Activated CD8-positive, alpha-beta memory T cell treated with anti-CD3 and anti-CD28 coated beads, Interleukin-2, amount 10 ng/mL, durations not matched to agents 7 days and 5 days (primary cell): ENCODE measurements at places on chromosomes 4 and X. TPM values are rescaled to one million over a fixed set of nuclear protein-coding genes. Genes with fewer than 3 reads are reported as not detected.

- H3K27me3 ChIP-seq: peaks cover 8% of the 10 kb centered on the region
- H3K36me3 ChIP-seq: no peaks in the 10 kb centered on the region
- no peak overlapping the region for H3K4me3 ChIP-seq
- DNase-seq: no peak
Measured at GRCh38 chr4:119746951-119747350, 118.3 kb upstream of the PDE5A start.

The KDR gene
- not detected for total RNA-seq

GRCh38 chrX:79375340-79375739 lies 8.2 kb upstream of the ITM2A start:
- H3K27ac ChIP-seq: no peak overlapping the region
- no peaks in the 10 kb centered on the region for H3K27me3 ChIP-seq
- DNase-seq: no peak
- H3K4me3 ChIP-seq: no peak overlapping the region
- H3K36me3 ChIP-seq: peaks cover 11% of the 10 kb centered on the region
- peaks cover 11% of the 10 kb centered on the region for H3K4me1 ChIP-seq

The PAGE2 gene
- total RNA-seq: not detected

DNA sequence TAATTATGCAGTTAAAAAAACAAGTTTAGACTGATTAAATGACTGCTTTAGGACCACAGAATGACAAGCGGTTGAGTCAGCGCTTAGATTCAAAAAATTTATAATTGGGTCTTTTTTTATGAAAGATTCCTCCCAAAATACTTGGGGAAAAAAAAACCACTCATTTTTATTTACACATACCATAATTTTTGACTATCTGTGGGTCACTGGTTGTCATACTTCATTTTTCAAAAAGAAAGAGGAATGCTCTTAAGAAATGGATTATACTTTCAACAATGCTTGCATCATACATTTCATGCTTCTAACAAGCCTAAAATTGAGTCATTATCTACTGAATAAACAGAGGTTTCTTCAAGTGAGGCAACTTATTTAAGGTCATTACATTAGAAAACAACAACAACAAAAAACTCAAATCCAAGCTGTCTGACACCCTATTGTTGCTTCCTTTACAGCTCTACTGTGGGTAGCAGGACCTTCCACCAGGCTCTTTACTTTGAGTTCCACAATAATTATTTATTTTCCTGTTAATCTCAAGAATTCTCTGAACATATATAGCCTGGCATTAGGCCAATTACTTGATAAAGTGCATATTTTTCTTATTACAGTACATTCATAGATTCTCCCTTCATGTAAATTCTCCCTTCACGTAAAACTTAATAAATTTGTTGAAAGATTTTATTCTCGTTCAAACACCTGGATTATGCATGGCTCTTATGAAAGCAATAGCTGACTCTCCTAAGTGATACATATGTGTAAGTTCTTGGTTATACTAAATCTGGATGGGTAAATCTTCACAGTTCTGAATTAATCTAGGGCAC lies 445.5 kb downstream of the PCDH10 start:
- H3K4me3 ChIP-seq: no peak overlapping the region
- H3K36me3 ChIP-seq: no peaks in the 10 kb centered on the region
- no peaks in the 10 kb centered on the region for H3K27me3 ChIP-seq
- H3K4me1 ChIP-seq: no peaks in the 10 kb centered on the region

GRCh38 chr4:145045180-145045579 lies 52.8 kb downstream of the ANAPC10 start:
- H3K4me3 ChIP-seq: no peak overlapping the region
- H3K27ac ChIP-seq: no peak overlapping the region
- DNase-seq: no peak
- H3K36me3 ChIP-seq: peaks cover 11% of the 10 kb centered on the region
- no peaks in the 10 kb centered on the region for H3K4me1 ChIP-seq

GRCh38 chr4:128635141-128635954 lies 174.2 kb upstream of the JADE1 start:
- H3K36me3 ChIP-seq: no peaks in the 10 kb centered on the region
- H3K4me1 ChIP-seq: no peaks in the 10 kb centered on the region
- no peak for DNase-seq
- no peak overlapping the region for H3K27ac ChIP-seq

DNA sequence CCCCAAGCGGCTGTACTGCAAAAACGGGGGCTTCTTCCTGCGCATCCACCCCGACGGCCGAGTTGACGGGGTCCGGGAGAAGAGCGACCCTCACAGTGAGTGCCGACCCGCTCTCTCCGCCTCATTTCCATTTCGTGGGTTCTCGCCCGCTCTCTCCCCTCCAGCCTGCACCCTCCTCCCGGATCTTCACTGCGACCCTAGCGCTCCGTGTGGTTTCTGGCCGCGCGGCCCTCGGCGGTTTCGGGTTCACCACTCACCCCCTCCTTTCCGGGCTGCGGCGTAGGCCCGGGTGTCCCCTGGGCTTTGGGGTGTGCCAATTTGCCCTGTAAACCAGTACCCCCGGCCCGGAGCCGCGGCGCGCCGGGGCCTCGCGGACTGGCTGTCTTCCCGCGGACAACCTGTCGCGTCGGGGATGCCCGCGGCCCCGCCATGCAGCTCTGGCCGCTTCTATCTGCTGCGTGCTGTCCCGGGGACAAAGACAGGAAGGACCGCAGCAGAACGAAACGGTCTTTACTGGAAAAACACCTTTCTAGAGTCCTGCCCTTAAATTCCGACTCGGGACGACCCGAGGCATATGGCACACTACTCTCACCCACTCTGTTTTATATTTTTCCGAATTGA lies 737 bp downstream of the FGF2 start:
- DNase-seq: peak; percentile 50
- peaks cover 3% of the 10 kb centered on the region for H3K36me3 ChIP-seq
- peaks cover 77% of the 10 kb centered on the region for H3K27me3 ChIP-seq
- H3K4me3 ChIP-seq: peak overlapping the region; percentile 75

DNA sequence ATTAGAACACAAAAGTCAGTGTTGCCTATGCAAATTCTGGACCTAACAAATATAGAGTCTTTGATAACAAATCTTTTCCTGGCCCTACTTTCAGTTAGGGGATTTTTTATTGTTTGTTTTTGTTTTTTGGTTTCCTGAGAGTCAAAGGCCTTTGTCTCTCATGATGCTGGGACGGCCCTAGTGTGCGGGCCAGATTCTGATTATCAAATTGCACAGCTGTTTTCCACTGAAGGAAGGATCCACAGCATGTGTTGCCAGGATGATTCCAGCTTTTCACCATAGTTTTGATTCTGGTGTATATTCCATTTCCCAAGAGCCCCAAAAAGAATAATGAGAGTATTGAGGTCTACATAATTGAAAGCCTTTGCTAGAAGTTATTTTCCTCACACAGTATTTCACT lies 248.2 kb downstream of the CAMK2D start:
- no peak overlapping the region for H3K4me3 ChIP-seq
- H3K36me3 ChIP-seq: peaks cover 54% of the 10 kb centered on the region
- DNase-seq: no peak
- no peaks in the 10 kb centered on the region for H3K27me3 ChIP-seq
- no peaks in the 10 kb centered on the region for H3K4me1 ChIP-seq

DNA sequence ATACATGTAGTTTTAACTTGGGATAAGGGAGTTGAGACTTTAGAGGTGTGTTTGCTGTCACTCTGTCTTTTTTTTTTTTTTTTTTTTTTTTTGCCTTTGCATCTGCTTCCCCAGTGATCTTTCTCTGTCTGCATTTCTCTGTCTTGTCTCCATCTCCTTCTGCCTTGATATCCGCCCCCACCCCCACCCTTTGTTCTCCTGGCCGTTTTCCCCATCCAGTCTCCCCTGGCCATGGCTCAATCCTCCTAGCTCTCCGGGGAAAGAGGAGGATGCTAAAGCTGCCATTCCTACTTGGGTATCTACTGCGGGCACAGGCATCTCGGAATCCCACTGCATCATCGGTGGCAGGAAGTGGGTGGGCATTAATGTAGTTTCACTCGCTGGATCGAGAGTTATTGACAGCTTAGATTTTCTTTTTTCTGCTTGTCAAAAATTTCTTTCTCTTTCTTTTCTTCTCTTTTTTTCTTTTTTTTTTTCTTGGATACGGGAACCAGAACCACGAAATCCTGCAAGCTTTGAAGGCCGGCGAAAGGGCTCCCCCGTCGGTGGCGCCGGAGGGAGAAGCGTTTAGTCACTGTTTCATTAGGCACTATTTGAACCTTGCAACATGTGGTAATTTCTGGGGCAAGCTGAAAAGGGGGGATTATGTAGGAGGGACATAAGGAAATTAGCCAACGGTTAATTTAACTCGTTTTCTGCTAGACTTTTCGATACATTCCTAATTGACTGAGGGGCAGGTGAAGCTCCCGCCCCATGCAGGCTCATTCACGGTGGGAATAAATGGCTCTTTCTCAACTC lies 8.2 kb downstream of the GSX2 start:
- H3K27me3 ChIP-seq: peaks cover 91% of the 10 kb centered on the region
- no peak for DNase-seq
- H3K4me1 ChIP-seq: peaks cover 13% of the 10 kb centered on the region
- no peak overlapping the region for H3K4me3 ChIP-seq
- peaks cover 1% of the 10 kb centered on the region for H3K36me3 ChIP-seq

The KLHL34 gene
- 0.16 TPM for total RNA-seq

The TMSB15A gene
- total RNA-seq: 0.76 TPM

GRCh38 chr4:69811166-69811565 lies 48.8 kb downstream of the SULT1E1 start:
- no peak for DNase-seq

DNA sequence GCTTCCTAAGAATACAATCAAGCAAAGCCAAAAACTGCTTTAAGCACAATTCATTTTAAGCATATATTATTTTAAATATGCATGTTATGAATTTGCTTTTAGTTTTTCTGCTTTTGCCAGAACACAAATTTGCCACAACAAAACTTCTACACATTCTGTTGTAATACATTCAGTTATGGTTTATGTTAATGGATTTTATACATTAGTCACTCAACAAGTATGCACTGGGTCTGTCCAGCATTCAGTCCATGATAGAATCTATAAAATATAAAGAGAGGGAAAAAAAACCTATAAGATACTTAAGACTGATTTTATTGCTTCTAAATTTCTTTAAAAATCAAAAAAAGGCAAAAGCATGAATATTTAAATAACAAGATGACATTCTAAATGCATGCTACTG lies 22.2 kb downstream of the IQCM start:
- no peak for DNase-seq
- no peaks in the 10 kb centered on the region for H3K4me1 ChIP-seq
- no peak overlapping the region for H3K27ac ChIP-seq
- no peaks in the 10 kb centered on the region for H3K36me3 ChIP-seq
- H3K4me3 ChIP-seq: no peak overlapping the region

DNA sequence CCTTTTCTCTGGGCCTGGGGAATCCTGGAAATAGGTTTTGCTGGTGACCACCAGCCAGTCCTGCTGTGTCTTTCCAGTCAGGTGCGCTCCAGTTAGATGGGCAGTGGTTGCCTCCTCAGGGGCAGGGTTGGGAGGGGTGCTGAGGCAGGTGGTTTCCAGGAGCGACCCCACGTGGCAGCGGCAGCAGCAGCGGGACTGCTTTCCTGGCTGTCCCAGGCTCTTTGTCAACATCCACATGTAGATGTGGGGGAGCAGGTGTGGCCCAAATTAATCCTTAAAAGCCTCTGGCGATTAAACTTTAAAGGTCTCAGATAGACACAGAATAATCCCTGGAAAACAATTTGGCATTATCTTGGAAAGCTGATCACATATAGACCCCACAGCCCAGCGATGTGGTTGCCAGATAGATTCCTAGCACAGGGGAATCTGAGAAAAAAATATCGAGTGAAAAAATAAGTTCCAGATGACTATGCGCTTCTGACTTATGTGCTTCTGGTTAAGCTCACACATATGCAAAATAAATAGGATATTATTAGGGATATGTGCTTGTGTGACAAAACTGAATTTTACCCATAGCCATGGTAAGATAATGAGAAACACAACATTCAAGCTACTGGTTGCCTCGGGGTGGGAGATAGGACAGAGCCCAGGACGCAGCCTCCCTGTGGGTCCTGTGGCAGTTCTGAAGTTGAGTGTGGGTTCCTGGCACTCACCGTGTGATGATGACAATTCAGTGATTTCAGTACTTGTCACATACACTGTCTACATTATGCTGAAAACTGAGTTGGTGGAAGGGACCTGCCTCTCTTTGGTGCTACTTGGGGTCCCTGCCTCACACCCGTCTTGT lies 336.4 kb downstream of the ARHGAP10 start:
- no peaks in the 10 kb centered on the region for H3K4me1 ChIP-seq
- no peaks in the 10 kb centered on the region for H3K27me3 ChIP-seq
- peaks cover 11% of the 10 kb centered on the region for H3K36me3 ChIP-seq
- H3K4me3 ChIP-seq: no peak overlapping the region

The GAGE1 gene
- total RNA-seq: not detected

GRCh38 chrX:12791257-12792228 lies at the start of gene PRPS2:
Gene PRPS2, plus strand, starts transcription at chrX:12791412. Its CDS starts 86 bp downstream, at chrX:12791498.
- DNase-seq: peak; percentile 82
- H3K27ac ChIP-seq: peak within 1 kb of the TSS; percentile 76
- peak within 1 kb of the TSS; percentile 82 for H3K4me3 ChIP-seq
- peaks cover 35% of the 10 kb centered on the region for H3K4me1 ChIP-seq

DNA sequence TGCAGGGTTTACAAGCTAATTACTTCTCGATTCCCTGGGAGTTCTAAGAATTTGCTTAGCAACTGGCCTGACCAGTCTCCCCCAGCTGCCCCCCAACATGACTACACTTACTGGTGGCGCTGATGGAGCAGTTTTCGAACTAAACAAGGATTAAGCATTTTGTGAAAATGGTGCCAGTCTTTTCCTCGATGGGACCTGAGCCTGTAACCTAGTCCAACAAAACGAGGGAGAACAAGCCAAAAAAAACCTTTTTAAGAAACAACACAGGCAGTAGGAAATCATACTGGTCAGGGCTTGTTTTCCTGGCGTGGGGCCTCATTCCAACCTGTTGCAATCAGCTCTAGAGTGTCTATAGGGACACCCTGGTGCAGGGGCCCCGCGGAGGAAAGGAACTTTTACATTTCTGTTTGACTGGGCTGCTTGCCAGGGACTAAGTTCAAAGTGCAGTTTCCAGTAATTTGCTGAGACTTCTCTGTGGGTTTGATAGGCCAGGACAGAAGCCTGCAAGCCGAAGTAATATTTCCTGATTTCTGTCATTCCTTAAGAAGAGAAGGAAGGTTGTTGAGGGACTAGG lies 158.7 kb downstream of the SPRY1 start:
- H3K36me3 ChIP-seq: peaks cover 2% of the 10 kb centered on the region
- no peak for DNase-seq

The FAM3A gene
- 21.5 TPM for total RNA-seq

The SPANXC gene
- not detected for total RNA-seq
